HuH-7 (cell line): ENCODE measurements at places on chromosomes 1 and 21.

DNA sequence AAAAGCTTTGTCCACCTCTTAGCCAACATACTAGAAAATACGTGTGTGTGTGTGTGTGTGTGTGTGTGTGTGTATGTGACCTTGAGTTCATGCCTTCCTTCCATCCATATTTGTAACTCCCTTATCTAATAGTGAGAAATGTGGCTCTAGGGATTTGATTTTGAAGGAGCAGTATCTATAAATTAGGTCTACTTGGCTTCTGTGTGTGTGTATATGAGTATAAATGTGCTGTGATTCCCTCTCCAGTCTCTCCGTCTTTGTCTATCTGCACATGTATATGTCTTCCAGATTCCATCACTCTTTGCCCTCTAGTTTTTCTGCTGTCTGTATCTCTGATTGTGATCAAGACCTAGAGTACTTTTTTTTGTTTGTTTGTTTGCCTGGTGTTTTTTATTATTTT lies 11.9 kb upstream of the NBL1 start:
- DNase-seq = no peak

DNA sequence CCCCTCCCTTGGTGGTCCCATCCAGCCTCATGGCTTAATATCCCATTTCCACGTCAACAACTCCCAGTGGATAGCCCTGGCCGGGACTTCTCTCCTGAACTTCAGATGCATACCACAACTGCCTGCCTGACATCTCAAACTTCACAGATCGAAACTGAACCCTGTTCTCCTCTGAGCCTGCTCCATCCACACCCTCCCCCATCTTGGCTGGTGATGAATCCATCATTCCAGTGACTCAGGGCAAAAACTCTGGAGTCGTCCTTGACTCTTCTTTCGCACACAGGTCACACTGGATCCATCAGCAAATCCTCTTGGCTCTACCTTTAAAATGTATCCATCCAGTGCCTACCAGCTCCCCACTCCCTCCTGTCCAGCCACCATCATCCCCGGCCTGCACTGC lies 3.9 kb downstream of the TAS1R2 start:
- DNase-seq = no peak

GRCh38 chr1:212457740-212458338 lies 25.1 kb downstream of the NENF start:
- DNase-seq = peak; percentile 58

DNA sequence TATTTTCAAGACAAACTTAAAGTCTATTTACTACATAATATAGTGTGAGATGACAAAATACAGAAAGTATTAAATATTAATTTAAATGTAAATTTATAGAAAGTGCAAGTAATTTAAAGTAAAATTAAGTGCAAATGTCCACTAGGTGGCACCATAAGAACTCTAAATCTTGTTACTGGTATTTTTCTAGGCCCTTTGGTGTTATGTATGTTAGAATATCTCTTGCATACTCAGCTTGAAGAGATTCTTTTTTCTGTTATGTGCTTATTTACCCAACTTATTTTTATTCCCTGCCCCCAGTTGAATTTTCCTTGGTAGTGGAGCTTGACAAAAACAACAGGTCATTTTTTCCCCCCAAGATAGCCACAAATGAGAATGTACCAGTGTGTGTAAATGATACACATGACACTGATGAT lies 71.5 kb downstream of the RPS6KC1 start:
- no peak for DNase-seq

DNA sequence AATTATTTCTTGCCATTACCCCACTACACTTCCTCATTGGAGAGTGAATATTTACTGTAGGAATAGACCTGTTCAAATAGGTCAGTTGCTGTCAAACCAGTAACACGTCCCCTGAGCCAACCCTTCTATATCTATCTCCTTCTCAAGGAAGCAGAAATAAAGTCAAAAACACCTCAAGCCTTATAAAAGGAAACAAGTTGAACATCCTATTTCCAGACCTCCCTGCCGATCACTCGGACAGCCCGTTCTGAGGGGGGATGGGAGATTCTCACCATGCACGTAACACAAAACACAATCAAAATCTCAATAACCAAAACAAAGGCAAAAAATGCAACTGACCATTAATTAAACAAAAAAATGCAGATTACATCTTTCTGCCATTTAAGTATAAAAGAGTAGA lies 121.5 kb upstream of the KRTAP19-8 start:
- DNase-seq = no peak

DNA sequence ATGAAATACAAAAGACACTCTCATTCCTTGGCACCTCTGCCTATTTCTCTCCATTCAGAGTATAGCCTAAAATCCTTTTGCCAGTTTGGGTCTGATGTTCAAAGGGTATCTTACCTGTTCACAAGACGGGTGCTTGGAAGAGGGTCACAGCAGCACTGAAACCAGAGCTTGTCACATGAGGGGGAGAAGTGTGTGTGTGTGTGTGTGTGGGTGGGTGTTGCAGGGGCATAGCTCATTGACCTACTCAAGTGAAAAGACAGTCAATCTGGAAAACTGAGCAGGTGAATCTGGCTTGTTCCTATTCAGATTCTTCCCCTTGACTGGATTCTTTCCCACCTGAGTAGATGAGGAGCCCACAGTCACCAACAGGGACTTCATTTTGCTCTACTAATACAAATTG lies 63.9 kb downstream of the KCTD3 start:
- DNase-seq = no peak

DNA sequence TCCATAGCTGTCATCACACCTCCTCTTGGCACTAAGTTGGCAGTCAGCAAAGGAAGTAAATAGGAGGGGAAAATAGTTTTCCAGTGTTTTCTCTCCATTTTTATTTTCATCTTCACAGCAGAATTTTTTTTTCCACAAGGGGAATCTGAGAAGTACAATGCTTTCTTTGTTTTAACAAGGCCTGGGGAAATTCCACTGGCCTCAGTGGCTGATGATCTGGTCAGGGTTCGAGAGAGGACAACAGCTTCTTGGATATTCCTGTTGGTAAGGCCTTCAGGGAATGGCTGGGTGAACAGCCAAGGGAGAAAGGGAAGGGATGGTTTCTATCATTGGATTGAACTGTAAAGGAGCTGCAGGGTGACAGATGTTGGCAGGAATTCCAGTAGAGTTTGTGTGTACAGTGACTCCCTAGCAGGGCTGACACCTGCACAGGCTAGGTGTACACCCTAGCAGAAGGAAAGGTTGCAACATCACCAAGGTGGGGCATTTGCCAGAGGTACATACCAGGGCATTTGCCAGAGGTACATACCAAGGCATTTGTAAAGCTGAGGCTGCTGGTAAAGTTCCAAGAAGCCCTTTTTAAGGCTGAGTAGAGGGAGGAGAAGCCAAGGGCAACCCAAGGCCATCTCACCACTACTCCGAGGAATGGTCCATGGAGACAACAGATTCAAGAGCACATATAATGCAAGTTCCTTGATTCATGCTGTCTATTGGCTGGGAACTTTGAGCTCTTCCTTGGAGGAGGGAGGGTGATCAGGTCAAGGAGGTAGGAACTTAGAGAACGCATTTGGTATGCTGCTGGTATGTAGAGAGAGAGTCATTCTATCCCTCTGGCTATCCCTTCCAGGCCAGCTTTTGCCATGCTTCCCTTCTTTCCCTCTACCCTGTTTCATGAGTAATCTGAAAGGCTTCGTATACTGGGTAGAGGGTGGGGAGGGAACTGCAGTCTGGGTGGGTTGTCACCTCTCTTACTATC lies 3.1 kb downstream of the GJA5 start:
- DNase-seq = no peak
